GF-D8 (cell line): ENCODE measurements at places on chromosomes 12 and 14.

GRCh38 chr14:101875041-101875726, 89.2 kb upstream of the DYNC1H1 start:
- DNase-seq, result no peak

DNA sequence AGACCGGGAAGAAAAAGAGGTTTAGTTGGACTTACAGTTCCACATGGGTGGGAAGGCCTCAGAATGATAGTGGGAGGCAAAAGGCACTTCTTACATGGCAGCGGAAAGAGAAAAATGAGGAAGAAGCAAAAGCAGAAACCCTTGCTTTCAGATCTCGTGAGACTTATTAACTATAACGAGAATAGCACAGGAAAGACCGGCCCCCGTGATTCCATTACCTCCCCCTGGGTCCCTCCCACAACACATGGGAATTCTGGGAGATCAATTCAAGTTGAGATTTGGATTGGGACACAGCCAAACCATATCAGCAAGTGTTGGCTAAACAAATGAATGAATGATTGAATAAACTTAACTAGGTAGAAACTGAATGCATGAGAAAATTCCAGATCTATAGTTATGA, 85.3 kb upstream of the PARP11 start:
- DNase-seq, result no peak

DNA sequence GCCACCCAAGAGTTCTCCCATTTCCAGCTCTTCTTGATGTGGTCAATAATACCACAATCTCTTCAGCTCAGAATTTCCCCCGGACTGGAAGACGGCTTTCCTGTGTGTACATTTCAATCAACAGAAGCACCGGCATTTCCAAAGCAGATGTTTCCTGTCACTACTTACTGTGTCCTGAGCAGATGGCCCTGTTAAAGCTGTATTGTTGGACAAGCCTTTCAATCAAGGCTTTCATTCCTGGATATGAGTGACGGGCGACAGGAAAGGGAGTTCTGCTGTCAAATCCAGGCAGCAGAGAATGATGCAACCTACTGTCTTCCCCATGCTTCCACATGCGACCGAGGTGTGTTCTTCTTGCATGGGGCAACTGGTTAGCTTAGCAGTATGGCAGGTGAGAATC, 76.4 kb upstream of the CCDC60 start:
- DNase-seq, result no peak

DNA sequence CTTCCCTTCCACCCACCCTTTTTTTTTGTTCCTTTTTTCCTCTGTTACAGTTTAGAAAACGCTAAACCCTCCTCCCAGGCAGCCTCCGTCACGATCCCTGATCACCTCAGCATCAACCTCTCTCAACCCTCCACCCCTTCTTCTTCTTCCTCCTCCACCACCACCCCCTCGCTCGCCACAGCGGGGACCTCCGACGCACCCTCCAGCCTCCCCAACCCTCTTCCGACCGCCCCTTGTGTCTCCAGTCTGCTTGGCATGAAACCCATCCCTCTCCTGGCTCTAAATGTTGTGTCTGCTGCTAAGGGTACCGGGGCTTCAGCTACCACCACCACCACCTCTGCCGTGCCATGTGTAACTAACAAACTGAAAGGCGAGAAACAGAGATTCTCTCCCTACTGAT, 22.9 kb downstream of the PCBP2 start:
- DNase-seq, result no peak

GRCh38 chr12:6752921-6753771, at the start of gene MLF2:
MLF2 (minus strand) TSS chr12:6753141; CDS start chr12:6752334, 807 bp downstream.
- peak; percentile 84 for DNase-seq

DNA sequence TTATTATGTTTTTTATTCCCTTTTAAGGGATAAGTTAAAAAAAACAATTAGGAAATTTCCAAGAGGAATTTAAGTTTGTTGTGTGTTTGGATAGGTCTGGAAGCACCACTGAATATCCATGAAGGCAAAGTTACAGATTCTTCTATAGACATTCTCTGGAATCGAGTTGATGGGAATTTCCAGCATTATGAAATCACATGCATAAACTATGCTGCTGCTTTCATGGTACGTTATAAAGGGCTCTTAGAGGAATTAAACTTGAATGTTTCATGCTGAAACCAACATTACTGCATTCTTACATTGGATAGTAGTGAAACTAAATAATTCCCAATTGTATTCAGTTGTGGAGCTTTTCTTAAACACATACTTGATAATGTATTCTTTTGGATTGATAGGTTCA, 21.5 kb upstream of the PTPRQ start:
- DNase-seq, result no peak
